ENCODE measurements at places on chromosomes 3 and 15. TPM values are rescaled to one million over a fixed set of nuclear protein-coding genes. Genes with fewer than 3 reads are reported as not detected.

DNA sequence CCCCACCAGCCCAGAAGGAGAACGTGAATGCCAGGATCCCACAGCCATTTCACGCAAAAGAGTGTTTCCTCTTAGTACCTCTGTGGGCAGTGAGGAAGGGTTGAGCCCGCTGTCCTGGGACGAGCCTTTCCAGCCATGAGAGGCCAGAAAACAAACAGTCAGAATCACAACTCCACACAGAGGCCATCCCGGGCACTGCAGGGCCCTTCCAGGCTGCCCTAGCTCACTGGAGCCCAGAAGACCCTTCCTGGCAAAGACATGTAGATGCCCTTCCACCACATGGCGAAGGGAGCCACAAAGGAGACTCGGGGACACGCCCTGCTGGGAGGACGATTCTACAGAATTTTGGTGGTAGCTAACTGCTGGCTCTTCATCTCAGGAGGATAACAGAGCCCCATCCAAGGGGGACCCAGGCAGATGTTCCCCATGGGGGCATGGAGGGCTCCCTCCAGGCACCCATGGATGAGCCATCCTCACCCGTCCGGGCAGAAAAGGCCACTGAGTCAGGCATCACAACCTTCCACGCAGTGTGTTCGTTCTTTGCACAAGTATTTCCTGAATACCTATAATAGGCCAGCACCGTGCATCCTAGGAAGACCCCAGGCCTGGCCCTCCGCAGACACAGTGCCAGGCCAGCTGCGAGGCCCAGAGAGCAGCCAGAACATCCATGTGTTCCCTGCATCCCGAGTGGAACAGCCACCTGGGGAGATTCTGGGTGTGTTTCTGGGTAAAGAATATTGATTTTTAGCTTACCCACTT, 47.2 kb downstream of the SLC12A8 start:
- no peak overlapping the region for H3K27ac ChIP-seq
- H3K4me3 ChIP-seq = no peak overlapping the region
- H3K4me1 ChIP-seq = no peaks in the 10 kb centered on the region

- DNase-seq = no peak
- H3K27ac ChIP-seq = no peak overlapping the region
- H3K4me1 ChIP-seq = peaks cover 68% of the 10 kb centered on the region
- H3K36me3 ChIP-seq = peaks cover 6% of the 10 kb centered on the region
- no peak overlapping the region for H3K4me3 ChIP-seq
Observed at GRCh38 chr15:85499371-85499887, 119.0 kb downstream of the AKAP13 start.

GRCh38 chr3:175312791-175313190, 453.7 kb downstream of the NAALADL2 start:
- no peak for DNase-seq
- H3K27ac ChIP-seq = no peak overlapping the region
- H3K4me1 ChIP-seq = no peaks in the 10 kb centered on the region
- H3K4me3 ChIP-seq = no peak overlapping the region

DNA sequence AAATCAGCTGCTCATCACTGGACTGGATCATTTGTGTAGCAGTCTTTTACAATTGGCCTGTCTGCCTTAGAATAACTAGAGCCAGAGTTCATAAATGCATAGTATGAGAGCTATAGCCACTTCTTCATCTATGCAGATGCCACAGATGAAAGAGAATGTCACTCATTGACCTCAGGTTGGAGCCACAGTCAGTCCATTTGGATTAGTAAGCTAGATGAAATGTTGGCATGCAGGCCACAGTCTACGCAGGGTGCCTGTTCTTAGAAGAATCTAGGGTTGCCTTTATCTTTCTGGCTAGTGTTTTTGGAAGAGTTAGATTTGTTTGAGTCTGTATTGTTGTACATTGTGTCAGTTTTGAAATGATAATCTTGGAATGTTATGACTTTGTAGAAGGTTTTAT, 25.4 kb upstream of the EDEM1 start:
- no peak for DNase-seq
- peaks cover 43% of the 10 kb centered on the region for H3K4me1 ChIP-seq
- H3K36me3 ChIP-seq = peaks cover 11% of the 10 kb centered on the region
- H3K27ac ChIP-seq = no peak overlapping the region

GRCh38 chr3:15498431-15499214, 22.9 kb downstream of the COLQ start:
- no peaks in the 10 kb centered on the region for H3K36me3 ChIP-seq
- H3K4me1 ChIP-seq = peaks cover 34% of the 10 kb centered on the region
- H3K4me3 ChIP-seq = no peak overlapping the region
- DNase-seq = no peak
- no peaks in the 10 kb centered on the region for H3K27me3 ChIP-seq
- H3K27ac ChIP-seq = no peak overlapping the region

DNA sequence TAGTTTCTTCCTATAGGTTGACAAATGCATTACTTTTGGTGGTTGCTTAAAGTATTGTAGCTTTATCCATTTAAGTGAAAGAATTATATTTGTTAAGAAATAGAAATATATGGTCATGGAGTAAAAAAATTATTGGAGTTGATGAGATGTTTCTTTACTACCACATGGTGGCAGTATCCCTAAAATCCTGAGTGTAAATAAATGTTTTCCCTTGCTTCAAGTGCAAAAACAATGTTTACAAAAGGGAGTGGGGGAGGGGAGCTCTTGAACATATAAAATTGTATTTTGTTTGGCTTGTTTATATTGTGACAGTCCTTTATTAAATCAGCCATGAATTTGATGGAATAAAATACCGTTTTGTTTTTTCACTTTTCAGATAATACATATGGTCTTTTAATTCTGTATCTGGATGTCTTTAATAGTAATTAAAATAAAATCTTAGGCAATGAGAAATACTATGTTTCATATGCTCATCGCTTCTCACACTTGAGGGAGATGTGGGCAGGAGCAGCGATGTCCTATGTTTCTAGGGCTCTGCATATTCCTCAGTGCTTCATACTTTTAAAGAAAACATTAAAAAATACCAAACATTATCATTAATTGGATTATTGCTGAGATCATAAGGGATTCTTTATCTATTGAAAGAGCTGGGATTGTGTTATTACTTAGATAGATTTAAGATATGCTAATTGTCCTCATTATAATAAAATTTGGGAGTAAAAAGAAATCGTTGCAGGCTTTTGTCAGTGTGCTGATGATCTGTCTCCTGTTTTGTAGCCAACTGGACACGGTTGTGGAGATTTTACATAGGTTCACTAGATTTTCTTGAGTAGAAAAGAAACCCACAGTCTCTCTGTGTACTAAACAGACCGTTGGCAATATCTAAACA, 349.7 kb downstream of the TUSC7 start:
- H3K36me3 ChIP-seq = no peaks in the 10 kb centered on the region
- H3K4me3 ChIP-seq = no peak overlapping the region
- DNase-seq = no peak
- H3K4me1 ChIP-seq = no peaks in the 10 kb centered on the region
- no peak overlapping the region for H3K27ac ChIP-seq

DNA sequence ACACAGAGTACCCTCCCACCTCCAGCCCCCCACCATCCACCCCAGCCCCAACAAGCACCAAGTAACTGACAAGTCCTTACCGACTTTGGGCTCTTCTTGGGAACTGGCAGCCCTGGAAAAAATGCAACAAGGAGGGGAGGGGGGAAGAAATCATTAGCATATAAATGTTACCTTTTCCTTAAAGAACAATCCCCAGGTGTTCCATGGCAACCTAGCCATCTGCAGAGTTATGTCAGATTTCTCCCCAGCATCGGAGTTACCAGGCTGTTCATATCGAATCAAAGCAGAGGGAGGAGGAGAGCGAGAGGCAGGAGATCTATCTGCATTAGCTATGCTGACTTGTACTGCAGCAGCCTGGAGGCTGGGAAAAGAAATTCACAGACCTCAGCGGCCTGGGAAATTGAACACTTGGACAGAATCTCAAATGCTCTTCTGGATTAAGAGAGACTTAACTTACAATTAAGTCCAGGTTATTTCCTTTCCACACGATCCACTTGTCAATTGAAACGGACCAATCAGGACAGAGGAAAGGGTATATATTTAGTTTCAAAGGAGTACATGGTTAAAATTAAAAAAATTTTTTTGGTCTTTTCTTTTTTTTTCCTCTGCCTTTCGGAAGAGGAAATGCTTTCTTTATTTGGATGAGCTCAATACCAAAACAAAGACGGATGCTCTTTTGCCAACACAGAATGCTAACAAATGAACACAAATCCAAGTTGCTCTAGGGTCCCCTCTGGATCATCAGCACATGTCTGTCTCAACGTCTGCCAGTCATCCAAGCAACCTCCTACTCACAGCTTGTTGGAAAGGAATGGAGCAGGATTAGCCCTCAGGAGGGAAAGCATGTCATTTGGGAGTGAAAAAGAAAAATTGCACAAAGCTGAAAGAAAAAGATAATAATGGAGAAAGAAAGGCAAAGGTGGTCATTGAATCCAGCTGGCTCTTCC, 637.1 kb downstream of the MAGI1 start:
- no peaks in the 10 kb centered on the region for H3K27me3 ChIP-seq
- no peaks in the 10 kb centered on the region for H3K4me1 ChIP-seq
- no peak overlapping the region for H3K27ac ChIP-seq
- no peak overlapping the region for H3K4me3 ChIP-seq
- no peaks in the 10 kb centered on the region for H3K36me3 ChIP-seq

DNA sequence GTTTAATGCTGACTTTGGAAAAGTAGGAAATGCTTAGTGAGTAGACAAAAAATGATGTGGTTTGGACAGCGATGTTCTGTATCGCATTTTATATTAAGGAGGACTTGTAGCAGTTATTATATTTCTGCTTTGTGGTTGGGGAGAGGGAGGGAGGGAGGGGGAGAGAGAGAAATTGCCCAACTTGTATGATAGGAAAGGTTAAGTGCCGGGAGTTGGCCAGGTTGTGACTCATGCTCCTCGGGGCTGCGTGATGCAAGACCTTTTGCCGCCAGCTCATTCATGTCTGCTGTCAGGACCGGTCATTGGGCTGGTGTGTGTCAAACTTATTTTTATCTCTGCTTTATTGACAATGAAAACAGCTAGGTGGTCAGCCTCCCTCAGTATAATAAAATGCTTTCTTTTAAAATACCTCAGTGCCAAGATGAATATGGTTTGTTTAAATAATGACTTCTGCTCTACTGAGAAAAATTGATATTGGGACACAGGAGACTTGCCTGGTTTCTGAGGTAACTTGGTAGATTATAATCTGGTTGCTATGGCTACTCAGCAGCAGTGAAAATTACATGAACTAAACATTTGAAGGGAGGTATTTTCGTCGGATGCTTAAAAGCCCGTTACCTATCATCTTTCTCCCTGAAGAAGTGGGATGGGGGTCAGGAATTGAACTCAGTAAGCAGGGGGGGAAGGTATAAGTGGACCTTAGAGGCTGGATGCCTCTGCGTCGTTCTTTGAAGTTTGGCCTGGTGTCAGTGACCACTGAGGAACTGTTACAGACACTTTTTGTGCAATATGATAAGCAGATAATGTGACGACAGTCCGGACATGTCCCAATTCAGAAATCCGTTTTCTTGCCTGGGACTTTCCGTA, 90.7 kb downstream of the FNDC3B start:
- H3K4me3 ChIP-seq = peak overlapping the region; percentile 28
- H3K4me1 ChIP-seq = peaks cover 66% of the 10 kb centered on the region
- peak overlapping the region; percentile 81 for H3K27ac ChIP-seq
- DNase-seq = peak; percentile 74

DNA sequence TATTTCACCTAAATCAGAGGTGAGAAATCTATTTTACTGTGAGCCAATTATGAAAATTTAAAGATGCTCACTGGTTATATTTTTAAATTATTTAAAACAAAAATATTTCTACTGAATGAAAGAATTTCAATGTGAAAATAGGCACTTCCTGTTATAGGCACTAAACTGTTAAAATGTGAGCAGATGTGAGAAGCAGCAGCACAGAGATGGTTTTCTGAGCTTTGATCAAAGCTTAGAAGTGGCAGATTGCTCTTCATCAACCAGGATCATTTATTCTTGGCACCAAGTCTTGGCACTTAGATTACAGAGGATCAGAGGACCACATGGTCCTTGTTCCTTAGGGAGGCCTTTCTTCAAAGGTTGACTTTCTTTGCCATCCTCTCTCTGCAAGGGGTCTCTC, 18.0 kb upstream of the TSC22D2 start:
- no peak overlapping the region for H3K27ac ChIP-seq
- DNase-seq = no peak
- peaks cover 9% of the 10 kb centered on the region for H3K4me1 ChIP-seq
- H3K36me3 ChIP-seq = no peaks in the 10 kb centered on the region

GRCh38 chr15:63380151-63380807, 1.4 kb downstream of the CA12 start:
- H3K27ac ChIP-seq = no peak overlapping the region
- peaks cover 31% of the 10 kb centered on the region for H3K4me1 ChIP-seq
- peaks cover 63% of the 10 kb centered on the region for H3K27me3 ChIP-seq
- DNase-seq = no peak

- no peaks in the 10 kb centered on the region for H3K27me3 ChIP-seq
- H3K4me1 ChIP-seq = peaks cover 91% of the 10 kb centered on the region
Observed at GRCh38 chr15:60568914-60569391, 90.0 kb upstream of the ICE2 start.

GRCh38 chr3:124654470-124654845, 75.8 kb upstream of the UMPS start:
- no peaks in the 10 kb centered on the region for H3K36me3 ChIP-seq
- H3K4me3 ChIP-seq = no peak overlapping the region
- H3K4me1 ChIP-seq = peaks cover 3% of the 10 kb centered on the region
- no peak overlapping the region for H3K27ac ChIP-seq

DNA sequence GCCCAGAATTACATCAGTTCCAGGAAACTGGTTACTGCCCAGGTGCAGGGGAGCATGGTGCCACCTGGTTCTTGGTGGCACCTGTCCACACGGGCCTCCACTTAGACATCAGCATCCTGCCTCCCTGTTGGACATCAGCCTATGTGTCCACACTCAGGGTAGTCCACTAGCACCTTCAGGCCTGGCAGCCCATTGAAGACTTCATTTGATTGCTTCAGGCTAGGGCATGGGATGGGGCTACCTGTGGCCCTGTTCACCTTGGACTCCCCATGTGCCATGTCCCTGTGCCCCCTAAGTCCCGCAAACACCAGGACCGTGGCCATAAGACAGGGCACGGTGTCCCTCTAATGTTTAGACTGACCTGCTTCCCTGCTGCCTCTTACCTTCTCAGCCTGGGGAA, 30.9 kb downstream of the CYP8B1 start:
- no peak overlapping the region for H3K4me3 ChIP-seq
- no peaks in the 10 kb centered on the region for H3K36me3 ChIP-seq
- H3K4me1 ChIP-seq = peaks cover 17% of the 10 kb centered on the region
- no peak for DNase-seq
- H3K27ac ChIP-seq = no peak overlapping the region

- DNase-seq = no peak
- H3K4me3 ChIP-seq = no peak overlapping the region
- no peak overlapping the region for H3K27ac ChIP-seq
- H3K27me3 ChIP-seq = no peaks in the 10 kb centered on the region
- H3K4me1 ChIP-seq = no peaks in the 10 kb centered on the region
Observed at GRCh38 chr3:128416578-128417211, 50.0 kb downstream of the DNAJB8 start.

- H3K4me1 ChIP-seq = peaks cover 10% of the 10 kb centered on the region
- no peak overlapping the region for H3K27ac ChIP-seq
- no peak overlapping the region for H3K4me3 ChIP-seq
Observed at GRCh38 chr3:47291158-47291753, 8.5 kb downstream of the KLHL18 start.

- no peak overlapping the region for H3K4me3 ChIP-seq
- H3K27ac ChIP-seq = no peak overlapping the region
- no peak for DNase-seq
- H3K4me1 ChIP-seq = no peaks in the 10 kb centered on the region
Observed at GRCh38 chr3:169955406-169955805, 11.2 kb upstream of the SEC62 start.

ROPN1 gene
- not detected for total RNA-seq

AMT gene
- 3.5 TPM for total RNA-seq

MYH15 gene
- 0.10 TPM for total RNA-seq

P2RY13 gene
- not detected for total RNA-seq

TRIM42 gene
- total RNA-seq = not detected
